Lower leg skin (tissue), 4 donors: ENCODE measurements at places on chromosomes 2 and 18.

DNA sequence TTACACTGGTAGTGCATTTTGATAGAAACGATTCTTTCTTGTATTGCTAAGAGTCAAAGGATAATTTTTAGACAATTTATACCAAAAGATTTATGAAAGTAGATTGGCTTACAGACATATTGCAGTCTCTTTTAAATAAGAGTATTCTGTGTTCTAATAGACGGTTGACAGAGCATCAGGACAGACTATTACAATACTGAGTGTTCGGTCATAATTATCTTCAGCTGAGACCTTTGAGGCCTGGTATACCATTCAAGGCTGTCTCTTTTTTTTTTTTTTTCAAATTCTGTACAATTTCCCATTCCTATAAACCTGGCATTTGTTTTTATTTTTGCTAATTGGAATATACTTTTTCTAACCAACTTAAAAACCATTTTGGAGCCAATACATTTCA is 140.6 kb upstream of the NOSTRIN start:
- no peak for DNase-seq

GRCh38 chr2:73642338-73643018 is at the start of gene NAT8:
Gene NAT8 (minus strand): TSS chr2:73642422. CDS start chr2:73641628, 794 bp downstream.
- no peak for DNase-seq

- DNase-seq: no peak
These were observed 1.9 kb downstream of the DNMT3A start for GRCh38 chr2:25339791-25340180.

GRCh38 chr2:166140932-166141331 is 13.1 kb upstream of the SCN1A start:
- DNase-seq: no peak

DNA sequence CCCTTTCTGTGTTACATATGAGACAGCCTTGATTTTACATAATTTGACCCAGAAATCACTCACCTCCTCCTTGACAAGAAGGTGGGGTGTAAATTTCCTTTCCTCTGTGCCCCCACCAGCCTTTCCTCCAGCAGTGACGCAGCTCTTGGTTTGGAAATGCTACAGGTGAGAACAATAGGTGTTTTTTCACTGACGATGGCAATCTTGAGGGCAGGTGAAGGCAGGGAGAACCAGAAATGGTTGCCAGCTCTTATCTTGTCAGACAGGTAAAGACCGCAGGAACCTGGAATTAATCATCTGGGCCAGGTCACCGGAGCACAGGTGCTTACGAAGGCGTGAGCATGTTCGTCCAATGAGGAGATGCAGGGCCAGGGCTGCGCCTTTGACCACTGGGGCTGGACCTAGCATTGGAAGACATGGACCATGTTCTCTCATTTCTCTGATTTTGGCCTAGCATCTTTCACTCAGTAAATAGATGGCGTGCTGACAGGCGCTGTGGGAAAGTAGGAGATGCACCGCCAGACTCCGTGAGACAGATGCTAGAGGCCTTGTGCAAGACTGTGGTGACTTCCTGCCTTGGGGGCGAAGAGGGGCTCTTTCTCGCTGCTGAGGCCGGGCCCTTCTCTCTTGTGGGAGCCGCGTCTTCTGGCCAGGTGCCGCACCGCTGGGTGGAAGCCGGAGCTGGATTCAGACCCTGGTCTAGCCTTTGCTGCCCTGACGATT is 4.0 kb downstream of the CIDEA start:
- no peak for DNase-seq

DNA sequence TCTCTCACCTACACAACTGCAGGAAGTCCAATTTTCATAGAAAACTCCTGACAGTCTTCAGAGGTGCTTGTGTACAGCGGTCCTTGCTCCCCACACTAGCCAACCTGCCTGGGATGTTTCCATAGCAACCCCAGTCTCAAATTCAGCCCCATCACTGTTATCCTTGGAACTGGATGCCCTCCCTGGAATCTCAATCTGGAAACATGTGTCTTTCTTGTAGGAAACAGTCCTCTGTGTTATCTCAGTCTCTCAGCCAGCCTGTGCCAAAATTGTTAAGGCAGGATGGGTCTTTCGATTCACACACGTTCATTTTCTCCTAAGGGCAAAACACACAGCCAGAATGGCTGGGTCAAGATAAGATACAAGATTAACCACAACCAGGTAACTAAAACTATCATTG is 295.5 kb upstream of the RND3 start:
- no peak for DNase-seq

- DNase-seq: no peak
These were observed 19.4 kb downstream of the FAM110C start for GRCh38 chr2:26891-27290.

- no peak for DNase-seq
These were observed 6.8 kb upstream of the LRRTM1 start for GRCh38 chr2:80311304-80311703.

DNA sequence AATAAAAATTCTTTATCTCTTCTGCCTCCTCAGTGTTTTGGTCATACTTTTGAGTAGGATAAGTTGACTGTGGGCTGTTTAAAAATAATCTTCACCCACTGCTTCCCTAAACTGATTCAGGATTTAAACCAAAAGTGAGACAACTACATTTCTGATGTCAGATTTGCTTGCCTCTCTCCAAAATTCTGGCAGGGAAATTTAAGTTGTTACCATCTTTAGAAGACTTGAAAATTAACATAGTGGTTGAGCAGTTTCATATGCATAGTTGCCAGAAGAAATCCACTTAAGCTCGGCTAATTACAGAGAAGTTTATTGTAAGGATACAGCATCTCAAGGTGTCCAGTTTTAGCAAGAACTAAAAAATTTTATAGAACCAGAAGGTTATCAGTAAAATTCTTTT is 57.0 kb downstream of the MAIP1 start:
- DNase-seq: no peak
